Frontal cortex (tissue), 4 donors: ENCODE measurements at places on chromosomes 11 and 22.

GRCh38 chr22:46350121-46350520 lies 14.6 kb downstream of the TRMU start:
- DNase-seq: no peak

GRCh38 chr11:121426476-121427399 lies 25.4 kb upstream of the SORL1 start:
- DNase-seq: peak; percentile 57

GRCh38 chr11:79092791-79093353 lies 348.0 kb downstream of the TENM4 start:
- DNase-seq: no peak

DNA sequence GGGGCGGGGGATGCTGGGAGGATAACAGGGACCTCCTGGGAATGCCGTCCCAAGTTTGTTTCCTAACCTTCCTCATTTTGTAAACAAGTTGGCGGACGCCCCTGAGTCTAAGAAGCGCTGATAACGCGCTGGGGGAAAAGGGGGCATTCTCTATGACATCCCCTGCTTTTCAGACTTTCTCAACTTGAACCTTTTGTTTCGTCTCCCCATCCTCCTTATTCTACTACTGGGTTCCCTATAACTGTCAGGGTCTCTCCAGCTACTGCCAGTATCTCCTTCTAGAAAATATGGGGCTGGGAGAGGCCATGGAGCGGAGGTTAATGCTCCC lies 654 bp downstream of the TMEM86A start:
- no peak for DNase-seq

- DNase-seq: no peak
These were observed 19.4 kb downstream of the CELSR1 start for GRCh38 chr22:46518038-46518437.

DNA sequence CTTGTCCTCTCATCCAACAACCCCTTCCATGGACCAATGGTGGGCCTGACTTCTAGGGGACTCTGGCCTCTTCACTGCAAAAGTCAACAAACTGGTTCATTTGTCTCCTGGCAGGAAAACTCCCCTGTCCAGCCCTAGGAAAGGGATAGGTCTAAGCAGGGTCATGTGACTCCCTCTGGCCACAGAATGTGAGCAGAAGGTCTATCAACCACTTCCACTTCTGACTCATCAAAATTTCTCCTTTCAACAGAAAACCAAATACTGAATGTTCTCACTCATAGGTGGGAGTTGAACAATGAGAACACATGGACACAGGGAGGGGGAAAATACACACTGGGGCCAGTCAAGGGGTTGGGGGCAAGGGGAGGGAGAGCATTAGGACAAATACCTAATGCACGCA lies 1.3 kb upstream of the ISX start:
- no peak for DNase-seq

GRCh38 chr11:6542727-6543126 lies 45.6 kb downstream of the DNHD1 start:
- no peak for DNase-seq

- no peak for DNase-seq
These were observed 17.4 kb downstream of the ARHGAP1 start for GRCh38 chr11:46682773-46683752.

DNA sequence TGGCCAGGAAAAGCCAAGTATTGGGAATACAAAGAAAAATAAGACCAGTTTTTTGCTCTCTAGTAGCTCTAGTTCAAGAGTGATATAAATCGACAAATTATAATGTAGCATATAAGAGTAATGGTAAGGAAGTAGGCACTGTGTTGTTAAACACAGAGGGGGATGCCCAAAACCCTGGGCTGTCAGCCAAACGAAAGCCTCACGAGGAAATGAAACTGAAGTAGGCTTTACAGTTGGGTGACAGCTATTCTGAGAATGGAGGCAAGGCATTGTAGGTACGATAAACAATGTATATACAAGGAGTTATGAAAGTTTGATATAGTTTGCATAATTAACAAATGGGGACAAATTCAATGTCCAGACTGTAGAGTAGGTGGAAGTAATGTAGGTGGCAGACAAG lies 176.4 kb downstream of the FAM181B start:
- DNase-seq: no peak

- no peak for DNase-seq
These were observed 71.0 kb upstream of the PPARA start for GRCh38 chr22:46079093-46079860.

- no peak for DNase-seq
These were observed 4.9 kb downstream of the SLCO2B1 start for GRCh38 chr11:75155570-75156422.

- DNase-seq: no peak
These were observed 16.7 kb downstream of the OR4C3 start for GRCh38 chr11:48341466-48341865.

DNA sequence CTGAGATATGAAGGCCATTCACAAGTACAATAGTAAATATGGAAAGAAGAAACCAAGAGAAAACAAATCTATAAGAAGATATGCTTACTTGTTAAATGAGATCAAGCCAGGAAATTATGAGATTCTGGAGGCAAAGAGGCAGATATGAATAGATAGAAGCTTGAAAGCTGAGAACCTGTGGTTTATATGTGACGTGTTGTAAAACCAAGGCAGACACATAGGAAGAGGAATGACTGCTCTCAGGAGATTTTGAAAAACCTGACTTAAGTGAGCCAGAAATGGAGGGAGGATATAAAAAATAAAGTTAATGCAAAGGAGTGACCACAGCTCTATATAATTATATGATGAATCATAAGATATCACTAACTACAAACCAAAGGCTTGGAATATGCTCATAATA lies 1160.5 kb upstream of the CNTN5 start:
- DNase-seq: no peak

GRCh38 chr11:60005360-60005759 lies 11.6 kb upstream of the OOSP4B start:
- no peak for DNase-seq

DNA sequence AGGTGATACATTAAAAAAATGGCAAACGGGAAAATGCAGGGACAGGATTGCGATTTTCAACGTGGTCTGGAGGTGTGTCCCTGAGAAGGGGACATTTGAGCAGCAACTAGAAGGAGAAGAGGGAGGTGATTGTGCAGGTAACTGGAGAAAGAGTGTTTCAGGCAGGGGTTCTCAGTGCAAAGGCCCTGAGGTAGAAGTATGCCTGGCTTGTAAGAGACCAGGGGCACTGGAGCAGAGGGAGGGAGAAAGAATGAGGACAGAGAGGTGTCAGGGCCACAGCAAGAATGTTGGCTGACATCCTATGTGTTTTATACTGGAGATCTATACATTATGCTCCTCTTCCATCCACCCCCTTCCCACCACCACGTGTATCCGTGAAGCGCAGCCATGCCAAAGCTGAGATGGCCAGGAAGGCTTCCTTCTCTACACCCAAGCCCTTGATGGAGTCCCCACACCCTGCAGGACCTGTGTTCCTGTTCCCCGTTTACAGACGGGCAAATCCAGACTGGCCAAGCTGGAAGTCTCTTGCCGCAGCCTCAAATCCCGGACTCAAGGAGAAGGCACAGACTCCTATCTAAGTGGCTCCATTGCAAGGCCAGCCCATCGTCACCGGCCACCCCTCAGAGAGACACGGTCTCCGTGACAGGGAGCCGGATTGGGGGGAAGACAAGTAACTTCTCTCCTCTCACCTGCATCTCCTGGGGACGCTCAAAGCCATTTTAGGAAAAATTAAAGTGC lies 416.1 kb downstream of the MN1 start:
- DNase-seq: no peak

GRCh38 chr22:27911330-27911729 lies 7.7 kb downstream of the PITPNB start:
- no peak for DNase-seq

- DNase-seq: no peak
These were observed 11.0 kb downstream of the GATD1 start for GRCh38 chr11:766106-766935.

GRCh38 chr11:117314840-117315239 lies 1.2 kb downstream of the BACE1 start:
- no peak for DNase-seq

DNA sequence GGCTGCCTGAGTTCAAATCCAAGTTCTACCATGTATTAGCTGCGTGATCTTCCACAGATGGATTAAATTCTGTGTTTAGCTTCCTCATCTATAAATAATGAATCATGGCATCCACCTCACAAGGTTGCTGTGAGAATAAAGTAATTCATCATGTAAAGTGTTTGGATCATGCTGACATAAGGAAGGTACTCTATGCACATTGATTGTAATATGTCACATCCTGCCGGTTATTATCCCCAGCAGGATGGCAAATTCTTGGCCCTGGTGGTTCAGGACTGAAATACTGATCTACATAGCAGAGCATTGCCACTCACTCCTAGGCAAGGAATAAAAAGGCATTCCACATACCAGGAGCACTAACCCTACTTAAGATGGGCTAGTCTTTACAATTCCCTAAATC lies 40.8 kb downstream of the LGR4 start:
- no peak for DNase-seq
